ENCODE measurements at places on chromosomes 1 and 21.

DNA sequence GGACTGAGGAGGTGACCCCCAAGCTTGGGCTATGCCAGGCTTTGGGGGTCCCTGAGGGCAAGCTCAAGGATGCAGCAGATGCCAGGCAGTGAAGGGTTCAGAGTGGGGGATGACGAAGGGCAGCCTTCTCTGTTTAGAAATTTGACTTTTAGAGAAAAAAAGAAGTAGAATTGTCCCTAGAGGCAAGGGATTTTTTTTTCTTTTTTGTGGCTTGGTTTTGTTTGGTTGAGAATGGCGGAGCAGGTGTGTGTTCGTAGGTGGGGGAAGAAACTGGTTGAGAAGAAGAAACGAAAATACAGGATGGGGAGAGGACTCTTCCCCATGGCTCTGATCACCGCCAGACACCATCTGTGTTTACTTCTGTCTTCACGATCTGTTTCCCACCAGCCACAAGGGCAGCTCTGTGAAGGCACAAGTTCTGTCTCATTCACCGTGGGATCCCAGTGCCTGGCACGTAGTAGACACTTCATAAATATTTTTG is 8.2 kb downstream of the PLA2G5 start:
- no peak for DNase-seq

GRCh38 chr1:116826818-116827606 is 72.8 kb downstream of the CD2 start:
- no peak for DNase-seq

DNA sequence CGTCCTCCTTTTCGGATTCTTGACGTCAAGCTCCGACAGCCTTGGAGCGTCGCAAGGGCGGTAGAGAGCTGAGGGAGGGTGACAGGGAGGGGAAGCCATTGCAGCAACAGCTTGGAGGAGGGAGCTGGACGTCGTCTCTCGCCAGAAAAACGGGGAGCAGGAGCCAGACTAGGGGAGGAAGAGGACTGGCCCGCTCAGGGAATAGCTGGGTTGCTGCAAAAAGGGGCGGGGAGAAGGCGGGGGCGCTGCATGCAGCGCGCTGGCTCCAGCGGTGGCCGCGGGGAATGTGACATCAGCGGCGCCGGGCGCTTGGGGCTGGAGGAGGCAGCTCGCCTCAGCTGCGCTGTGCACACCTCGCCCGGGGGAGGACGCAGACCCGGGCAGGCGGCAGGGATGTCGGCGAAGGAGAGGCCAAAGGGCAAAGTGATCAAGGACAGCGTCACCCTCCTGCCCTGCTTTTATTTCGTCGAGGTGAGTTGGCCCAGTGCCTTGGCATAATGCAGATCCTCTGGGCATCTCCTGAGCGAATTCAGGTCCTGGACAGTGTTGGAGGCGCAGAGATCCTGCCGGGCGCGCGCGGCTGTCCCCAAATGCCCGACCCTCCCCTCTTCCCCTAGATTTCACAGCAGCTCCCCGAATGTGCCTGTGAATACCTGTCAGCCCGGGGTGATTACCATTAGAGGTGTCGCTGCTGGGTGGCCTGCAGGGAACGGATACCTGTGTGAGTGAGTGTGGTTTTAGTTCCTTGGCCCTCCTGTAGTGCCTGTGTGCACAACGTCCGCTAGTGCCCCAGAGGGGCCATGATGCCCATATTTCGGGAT is at the start of gene PLPPR4:
Gene PLPPR4, plus strand, starts transcription at position 292 of the 821 bp plus-strand sequence. Its CDS starts 102 bp downstream, at position 394.
- DNase-seq = no peak

- no peak for DNase-seq
Observed at GRCh38 chr1:167701510-167701909, 20.3 kb upstream of the MPZL1 start.

GRCh38 chr1:101039245-101039644 is 13.7 kb upstream of the DPH5 start:
- no peak for DNase-seq
